ENCODE measurements at places on chromosomes 1 and 21.

GRCh38 chr1:112358798-112359408, 37.1 kb upstream of the CTTNBP2NL start:
- peak; percentile 20 for DNase-seq

DNA sequence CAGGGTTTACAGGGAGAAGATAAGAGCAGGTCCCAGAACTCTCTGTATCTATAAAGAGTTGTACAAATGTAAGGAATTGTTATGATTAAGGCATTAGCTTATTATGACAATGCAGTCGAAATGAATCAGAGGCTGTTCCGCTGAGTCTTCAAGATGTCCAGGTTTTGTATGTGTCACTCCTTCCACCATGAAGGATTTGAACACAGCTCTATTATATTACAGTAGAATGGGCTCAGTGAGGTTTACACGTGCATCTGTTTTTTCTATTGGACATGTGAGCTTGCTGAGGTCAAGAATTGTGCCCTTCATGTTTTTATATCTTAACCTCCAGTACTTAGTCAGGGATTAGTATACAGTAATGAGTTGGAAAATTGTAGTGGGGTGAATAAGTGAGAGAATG, 86.3 kb downstream of the MPZL1 start:
- no peak for DNase-seq

DNA sequence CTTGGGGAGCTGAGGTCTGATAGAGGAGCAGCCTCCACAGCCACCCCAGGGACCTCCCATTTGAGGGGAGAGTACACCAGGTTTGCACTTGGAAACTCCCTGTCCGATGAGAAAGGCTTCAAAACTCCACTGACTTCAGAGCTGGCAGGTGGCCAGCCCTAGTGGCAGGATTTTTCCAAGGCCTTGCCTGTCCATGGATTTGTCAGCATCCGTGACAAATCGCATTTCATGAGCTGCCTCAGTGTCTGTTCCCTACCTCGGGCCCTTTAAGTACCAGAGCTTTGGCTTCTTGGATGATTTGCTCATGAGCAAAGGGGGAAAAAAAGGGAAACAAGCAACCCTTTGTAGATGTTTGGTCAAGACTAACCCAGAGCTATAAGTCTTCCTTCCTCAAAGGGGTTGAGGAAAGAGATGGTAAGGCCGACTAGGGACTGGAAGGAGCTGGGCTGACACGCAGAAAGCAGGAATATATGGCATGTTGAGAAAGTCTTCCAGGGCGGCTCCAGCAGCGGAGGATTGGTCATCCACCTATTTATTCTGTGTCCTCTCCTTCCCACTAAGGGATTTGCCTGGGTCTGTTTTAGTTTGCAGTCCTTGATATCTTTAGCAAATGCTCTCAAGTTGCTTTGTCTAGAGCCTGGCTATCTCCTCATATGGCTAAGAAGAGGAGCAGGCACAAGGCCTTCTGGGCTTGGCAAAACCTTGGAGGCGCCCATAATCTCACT, 2.7 kb upstream of the HSPG2 start:
- no peak for DNase-seq

DNA sequence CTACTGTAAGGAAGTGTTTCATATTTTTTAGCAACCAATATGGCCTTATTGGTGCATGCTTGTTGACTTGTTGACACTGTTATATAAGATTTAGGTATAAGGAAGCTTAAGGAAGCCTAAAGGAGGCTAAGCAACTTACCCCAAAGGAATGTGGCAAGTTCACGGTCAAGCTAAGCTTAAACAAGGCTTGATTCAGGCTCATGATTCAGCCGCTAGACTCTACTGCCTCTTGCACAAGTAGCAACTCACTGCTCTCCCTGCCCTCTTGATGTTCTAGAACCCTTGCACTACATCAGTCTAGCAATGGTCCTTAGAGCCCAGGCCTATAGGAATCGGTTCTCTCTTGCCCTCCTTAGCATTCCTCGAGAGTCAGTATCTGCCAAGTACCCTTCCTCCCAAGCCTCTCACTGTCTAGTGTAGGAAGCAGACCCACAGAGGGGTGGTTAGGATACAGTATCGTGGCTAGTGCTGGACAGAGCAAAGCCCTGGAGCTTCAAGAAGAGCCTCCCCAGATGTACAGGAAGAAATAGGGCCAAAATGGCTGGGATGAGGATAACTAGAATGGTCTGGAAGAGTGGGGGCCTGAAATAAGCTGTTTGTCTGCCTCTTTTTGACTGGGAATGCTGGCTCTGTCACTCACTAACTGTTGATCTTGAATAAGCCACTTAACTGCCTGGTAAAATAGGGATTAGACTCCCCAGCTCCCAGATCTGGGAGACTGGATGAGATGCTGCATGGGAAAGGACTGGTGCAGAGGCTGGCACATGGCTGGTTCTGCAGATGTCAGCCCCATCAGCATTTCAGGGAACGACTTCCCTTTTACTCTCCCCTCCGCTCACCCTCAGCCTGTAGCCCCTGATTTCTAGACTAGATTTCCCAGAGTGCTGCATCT, 122.2 kb downstream of the NAV1 start:
- no peak for DNase-seq

DNA sequence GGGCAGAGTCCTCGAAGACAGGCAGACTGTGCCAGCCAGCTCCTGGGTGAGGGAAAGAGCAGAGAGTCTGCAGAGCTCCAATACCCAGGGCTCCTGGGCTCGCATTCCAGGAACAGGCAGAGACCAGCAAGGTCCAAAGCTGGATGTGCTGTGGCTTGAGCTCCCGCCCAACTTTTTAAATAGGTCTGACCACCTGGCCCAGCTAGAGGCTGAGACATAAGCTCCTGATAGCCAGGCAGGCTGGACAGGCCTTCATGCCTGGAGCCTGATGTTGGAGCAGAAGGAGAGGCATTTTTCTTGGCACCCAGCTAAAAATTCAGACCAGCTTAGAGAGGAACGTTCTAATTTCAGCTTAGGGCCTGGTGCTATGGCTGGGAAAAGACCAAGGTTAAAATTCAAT, 178.4 kb upstream of the TMEM51 start:
- DNase-seq: no peak

GRCh38 chr1:30807318-30808066, 49.9 kb upstream of the LAPTM5 start:
- no peak for DNase-seq

DNA sequence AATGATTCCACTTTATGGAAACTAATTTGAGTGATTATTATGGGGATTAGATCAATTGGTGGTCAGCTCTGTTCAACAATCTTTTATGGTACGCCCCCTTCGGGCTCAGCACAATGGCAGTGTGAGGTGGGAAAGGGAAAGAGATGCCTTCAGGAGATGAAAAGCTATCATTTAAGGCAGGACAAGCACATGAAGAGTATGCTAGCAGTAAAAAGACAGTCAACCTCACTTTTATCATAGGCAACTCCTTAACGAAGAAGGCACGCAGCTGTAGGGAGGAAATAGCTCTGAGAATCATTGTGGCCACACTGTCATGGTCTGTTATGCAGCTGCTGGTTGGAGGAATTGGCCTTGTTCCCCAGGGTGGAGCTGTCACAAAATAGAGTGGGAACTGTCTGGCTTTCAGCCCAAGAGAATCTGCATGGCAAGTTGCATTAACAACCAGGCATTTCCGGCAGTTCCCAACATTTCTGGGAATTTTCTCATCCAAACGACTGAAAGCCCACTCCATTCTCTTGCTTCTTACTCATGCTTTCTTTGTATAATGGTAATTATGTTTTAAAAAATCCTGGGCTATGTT, 54.4 kb upstream of the BCL10 start:
- no peak for DNase-seq

GRCh38 chr1:35215346-35215745, 22.4 kb upstream of the SFPQ start:
- no peak for DNase-seq
